Suprapubic skin (tissue), 4 donors: ENCODE measurements at places on chromosomes 2 and 18.

GRCh38 chr2:197869041-197869440 is 64.6 kb downstream of the PLCL1 start:
- DNase-seq, result no peak

DNA sequence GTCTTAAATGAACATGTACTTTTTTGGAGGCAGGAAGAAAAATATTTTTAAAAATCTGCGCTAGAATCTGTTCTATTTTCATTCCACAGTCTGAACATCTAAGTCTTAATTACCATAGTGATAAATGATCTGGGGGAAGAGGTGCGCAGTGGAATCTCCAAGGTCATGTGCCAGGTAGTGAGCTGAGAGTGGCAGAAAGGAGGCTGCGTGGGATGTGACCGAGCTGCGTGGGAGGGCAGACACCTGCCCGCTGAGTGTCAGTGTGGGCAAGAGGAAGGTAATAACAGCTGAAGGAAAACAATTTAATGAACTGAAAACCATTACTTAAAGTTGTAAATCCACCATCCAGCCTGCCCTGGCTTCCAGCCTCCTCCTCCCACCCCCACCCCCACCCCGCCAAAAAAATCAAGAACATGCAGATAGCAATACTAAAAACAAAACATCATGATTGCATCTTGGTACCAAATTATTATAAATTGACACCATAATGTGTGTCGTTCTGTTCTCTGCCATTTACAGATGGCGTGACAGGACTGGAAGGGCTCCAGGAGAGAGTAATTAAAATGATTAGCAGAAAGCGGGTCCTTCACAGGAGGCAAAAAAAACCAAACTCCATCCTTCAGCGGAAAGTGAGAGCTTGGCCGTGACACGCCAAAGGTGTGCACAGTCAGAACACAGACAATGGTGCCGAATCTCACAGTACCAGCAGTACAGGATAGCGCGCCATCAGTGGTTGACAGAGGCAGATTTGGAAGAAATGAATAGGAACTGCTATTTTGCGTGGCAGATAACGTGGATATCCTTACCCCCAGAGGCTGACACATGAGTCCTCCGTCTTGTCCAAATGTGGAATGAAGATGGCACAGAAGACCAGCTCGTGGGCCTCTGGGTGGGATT is 11.4 kb upstream of the DTNB start:
- DNase-seq, result no peak

- DNase-seq, result no peak
Measured at GRCh38 chr2:207223051-207223450, 57.3 kb upstream of the KLF7 start.

GRCh38 chr2:208164951-208165755 is 1.8 kb upstream of the CRYGA start:
- no peak for DNase-seq

GRCh38 chr2:23824777-23825212 is 102.1 kb downstream of the ATAD2B start:
- DNase-seq, result no peak
